A673 (cell line): ENCODE measurements at places on chromosomes 5 and 9.

- peak; percentile 24 for DNase-seq
Observed at GRCh38 chr5:78699552-78700153, 51.1 kb upstream of the LHFPL2 start.

DNA sequence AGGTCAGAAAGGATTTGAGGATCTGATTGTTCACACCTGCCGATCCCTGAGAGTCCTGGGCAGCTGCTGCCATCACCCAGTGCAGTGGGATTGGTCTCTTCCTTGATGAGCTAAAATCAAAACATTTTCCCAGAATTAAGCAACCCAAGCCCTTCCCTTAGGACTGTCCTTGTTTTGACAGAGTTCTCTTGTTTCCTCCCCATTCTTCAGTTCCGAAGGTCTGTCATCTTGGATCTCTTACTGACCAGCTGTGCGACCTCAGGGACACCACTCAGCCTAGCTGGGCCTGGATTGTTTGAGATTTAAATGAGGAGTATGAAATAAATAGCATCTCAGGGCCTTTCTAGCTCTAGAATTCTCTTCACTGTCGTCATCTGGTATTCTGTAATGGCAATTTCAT, 90.3 kb upstream of the IQGAP2 start:
- DNase-seq, result no peak

- no peak for DNase-seq
Observed at GRCh38 chr9:124671861-124672260, 99.2 kb downstream of the NR6A1 start.

- DNase-seq, result no peak
Observed at GRCh38 chr9:124325816-124326215, 68.1 kb downstream of the NEK6 start.
